CD4-positive, alpha-beta T cell (primary cell): ENCODE measurements at places on chromosomes 6 and 20. TPM values are rescaled to one million over a fixed set of nuclear protein-coding genes. Genes with fewer than 3 reads are reported as not detected.

Gene SYCP2L
- total RNA-seq, result 0.36 TPM

Gene POPDC3
- not detected for total RNA-seq

Gene PYGB
- total RNA-seq, result 26.3 TPM

Gene BIRC7
- total RNA-seq, result not detected

Gene SLC24A3
- total RNA-seq, result not detected

Gene PAX1
- total RNA-seq, result not detected

Gene HCRTR2
- total RNA-seq, result not detected

Gene SLX4IP
- 1.8 TPM for total RNA-seq

Gene ACSS1
- total RNA-seq, result 18.9 TPM

Gene BCL2L1
- total RNA-seq, result 11.9 TPM

Gene GMNN
- total RNA-seq, result 10.5 TPM

Gene OPRM1
- total RNA-seq, result not detected

Gene PHACTR3
- not detected for total RNA-seq

Gene CRIP3
- total RNA-seq, result 2.0 TPM

Gene TRIM40
- not detected for total RNA-seq

Gene ELOVL2
- total RNA-seq, result not detected

Gene MYBL2
- total RNA-seq, result 0.56 TPM

Gene SRSF12
- total RNA-seq, result not detected

Gene PCK1
- not detected for total RNA-seq

Gene CFAP206
- total RNA-seq, result 0.11 TPM

Gene PLEKHG1
- total RNA-seq, result 1.8 TPM

Gene BTN1A1
- not detected for total RNA-seq

Gene POLR3F
- 7.9 TPM for total RNA-seq

Gene SALL4
- total RNA-seq, result 0.08 TPM
